Natural killer cell (primary cell): ENCODE measurements at places on chromosomes 4 and X. TPM values are rescaled to one million over a fixed set of nuclear protein-coding genes. Genes with fewer than 3 reads are reported as not detected.

LGI2 gene
- not detected for total RNA-seq

CXCL6 gene
- total RNA-seq: not detected

GPR50 gene
- total RNA-seq: not detected

SERPINA7 gene
- not detected for total RNA-seq

TMPRSS11B gene
- total RNA-seq: not detected

GSX2 gene
- not detected for total RNA-seq

IL21 gene
- total RNA-seq: not detected

ZDHHC15 gene
- total RNA-seq: not detected

DCAF16 gene
- total RNA-seq: 90.3 TPM

CLCN4 gene
- 0.05 TPM for total RNA-seq

FAAH2 gene
- 0.12 TPM for total RNA-seq

BMX gene
- total RNA-seq: 0.30 TPM

MAGEA8 gene
- total RNA-seq: not detected

SPARCL1 gene
- not detected for total RNA-seq

KCNE5 gene
- total RNA-seq: 1.1 TPM

VCX gene
- total RNA-seq: not detected

GABRQ gene
- total RNA-seq: not detected

PDHA1 gene
- total RNA-seq: 131 TPM

DGKK gene
- 9.7 TPM for total RNA-seq

RHOXF2B gene
- total RNA-seq: not detected

FATE1 gene
- not detected for total RNA-seq

POU3F4 gene
- not detected for total RNA-seq

AMTN gene
- total RNA-seq: not detected

AKAP17A gene
- total RNA-seq: 141 TPM

PCDH11X gene
- total RNA-seq: not detected

NR3C2 gene
- total RNA-seq: 8.6 TPM

GDPD2 gene
- total RNA-seq: not detected

FGFBP1 gene
- not detected for total RNA-seq

ARHGEF6 gene
- total RNA-seq: 75.7 TPM

IRS4 gene
- total RNA-seq: not detected
